ENCODE measurements at places on chromosomes 2 and 18.

DNA sequence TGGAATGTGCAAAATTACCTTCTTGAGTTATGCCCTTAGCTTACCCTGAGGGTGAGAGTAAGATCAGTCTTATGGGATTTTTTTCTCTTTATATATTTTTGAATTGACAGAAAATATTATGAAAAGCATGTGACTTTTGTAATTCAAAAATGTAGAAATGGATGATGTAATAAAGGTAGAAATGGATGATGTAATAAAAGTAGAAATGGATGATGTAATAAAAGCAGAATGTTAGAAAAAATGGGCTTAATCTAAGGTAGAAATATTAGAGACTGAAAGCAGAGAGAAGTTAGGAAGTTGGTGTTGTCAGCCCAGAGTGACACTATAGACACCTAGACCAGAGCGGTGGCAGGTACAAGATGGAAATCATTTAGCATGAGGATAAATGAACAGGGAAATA is 107.1 kb upstream of the THSD7B start:
- DNase-seq, result no peak

DNA sequence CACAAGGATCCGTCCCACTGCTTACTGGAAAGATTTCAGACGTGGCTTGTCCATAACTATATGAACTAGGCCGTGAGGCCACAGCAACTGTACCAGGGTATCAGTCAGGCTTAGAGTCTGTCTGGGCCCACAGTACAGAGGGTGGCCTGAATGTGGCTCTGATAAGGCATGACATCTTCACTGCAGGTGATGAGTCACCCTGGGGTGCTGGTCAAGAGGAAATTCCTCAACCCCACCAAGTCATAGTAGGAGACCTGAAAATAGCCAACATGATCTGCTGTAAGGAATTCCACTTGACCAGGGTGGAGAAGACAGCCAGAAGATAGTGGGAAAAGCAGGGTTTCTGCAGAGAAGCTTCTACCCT is 107.7 kb downstream of the INHBB start:
- no peak for DNase-seq

DNA sequence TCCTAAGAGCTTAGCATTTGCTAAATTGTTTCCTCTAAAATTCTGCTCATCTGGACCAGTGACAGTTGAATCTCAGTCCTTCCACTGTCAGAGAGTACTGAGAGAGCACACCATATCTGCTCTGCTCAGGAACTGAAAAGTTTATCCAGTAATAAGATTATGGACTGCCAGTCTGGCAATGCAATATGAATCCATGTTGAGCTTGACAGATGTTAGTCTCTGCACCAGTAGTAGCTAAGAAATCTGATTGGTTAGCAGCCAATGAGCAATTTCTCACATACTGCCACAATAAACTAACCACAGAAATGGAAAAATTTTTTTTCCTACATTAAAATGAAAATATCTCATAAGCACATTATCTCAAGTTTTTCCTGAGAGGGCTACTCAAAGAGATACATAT is 2.3 kb downstream of the PRKD3 start:
- DNase-seq, result no peak

GRCh38 chr2:217993138-217993537 is 9.7 kb downstream of the TNS1 start:
- no peak for DNase-seq

DNA sequence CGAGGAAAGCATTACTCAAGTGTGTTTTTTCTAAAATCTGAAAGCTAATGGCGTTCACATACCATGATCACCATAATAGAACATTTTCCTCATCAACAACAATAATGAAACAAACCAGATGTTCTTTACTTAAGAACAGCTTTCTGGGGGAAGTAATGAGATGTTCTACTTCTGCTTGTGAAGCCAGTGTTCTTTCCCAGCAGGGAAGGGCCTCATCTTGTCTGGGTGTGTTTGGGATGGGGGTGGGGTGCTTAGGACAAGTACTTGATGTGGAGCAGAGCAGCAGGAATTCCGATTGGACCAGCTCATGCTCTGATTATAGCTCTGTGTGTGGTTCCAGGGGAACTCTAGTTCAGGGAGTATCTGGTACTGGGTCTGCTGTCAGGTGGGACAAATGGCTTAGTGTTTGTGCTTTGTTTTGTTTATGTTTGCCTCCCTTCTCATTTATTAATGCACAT is 163.0 kb upstream of the NOSTRIN start:
- no peak for DNase-seq

DNA sequence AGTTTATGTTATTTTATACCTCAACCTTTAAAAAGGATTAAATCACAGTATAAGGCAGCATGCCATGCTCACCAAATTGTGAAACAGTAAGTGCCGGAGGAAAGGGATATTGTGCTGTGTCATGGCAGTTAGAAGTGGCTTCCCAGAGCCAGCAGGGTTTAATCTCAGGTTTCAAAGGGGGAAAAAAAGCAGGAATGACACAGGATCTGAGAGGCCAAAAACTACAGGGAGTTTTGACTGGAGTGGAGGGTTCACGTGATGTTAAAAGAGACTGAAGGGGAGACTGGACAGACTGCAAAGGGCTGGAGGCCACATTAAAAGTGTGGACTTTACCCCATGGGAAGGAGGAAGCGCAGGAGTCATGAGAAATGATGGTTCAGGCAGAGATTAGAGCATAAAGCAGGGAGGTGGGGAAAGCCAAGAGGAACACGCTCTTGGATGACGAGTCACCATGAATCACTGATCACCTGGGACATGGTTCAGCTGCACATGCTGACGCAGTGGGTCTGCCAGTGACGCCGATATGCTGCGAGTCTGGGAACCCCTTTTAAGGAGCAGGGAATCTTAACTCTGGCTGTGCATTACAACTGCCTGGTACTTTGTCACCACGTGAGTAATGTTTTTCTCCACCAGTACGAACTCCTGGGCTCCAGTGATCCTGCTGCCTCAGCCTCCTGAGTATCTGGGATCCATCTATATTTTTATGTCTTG is 6.1 kb downstream of the CHMP1B start:
- DNase-seq, result no peak

DNA sequence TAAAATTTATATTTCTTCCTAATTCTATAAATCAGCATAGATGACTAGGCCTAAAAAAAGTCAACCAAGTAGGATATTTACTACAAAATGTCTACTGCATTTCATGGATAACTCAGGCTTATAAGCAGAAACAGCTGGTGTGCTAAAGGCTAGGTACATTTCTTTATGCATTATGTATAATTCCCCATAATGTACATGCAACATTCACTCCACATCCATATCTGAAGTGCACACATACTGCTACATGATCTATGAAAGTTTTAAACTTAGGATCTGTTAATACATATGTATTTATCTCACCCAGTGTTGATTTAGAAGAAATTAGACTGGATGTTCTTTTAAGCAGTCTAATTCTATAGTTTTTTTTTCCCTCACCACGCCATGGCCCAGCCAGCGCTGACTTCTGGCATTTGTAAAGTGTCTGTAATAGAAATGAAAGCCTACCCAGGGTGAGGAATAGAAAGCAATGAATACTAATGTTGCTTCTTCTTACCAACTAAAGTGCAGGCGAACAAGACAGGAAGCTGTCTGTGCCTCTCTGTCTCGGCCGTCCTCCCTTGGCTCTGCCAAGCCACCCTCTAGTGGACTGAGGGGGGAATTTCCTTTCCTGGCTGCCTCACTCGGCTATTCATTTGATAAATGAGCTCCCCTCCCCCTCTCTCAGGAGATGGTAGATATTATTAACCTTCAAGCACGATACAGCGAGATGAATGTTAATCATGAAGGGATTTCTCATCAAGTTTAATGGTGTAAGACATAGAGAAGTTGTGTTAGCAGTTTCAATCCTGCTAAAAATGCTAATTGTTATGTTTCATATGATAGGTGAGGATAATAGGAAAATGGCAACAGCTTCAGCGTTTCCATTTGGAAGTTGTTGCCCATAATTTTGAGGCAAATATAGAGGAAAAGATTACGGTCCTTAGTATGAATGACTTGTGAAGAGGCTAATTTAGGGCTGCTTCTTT is 384.5 kb downstream of the MTX2 start:
- no peak for DNase-seq

- no peak for DNase-seq
Measured at GRCh38 chr2:191895195-191895594, 48.3 kb upstream of the CAVIN2 start.

DNA sequence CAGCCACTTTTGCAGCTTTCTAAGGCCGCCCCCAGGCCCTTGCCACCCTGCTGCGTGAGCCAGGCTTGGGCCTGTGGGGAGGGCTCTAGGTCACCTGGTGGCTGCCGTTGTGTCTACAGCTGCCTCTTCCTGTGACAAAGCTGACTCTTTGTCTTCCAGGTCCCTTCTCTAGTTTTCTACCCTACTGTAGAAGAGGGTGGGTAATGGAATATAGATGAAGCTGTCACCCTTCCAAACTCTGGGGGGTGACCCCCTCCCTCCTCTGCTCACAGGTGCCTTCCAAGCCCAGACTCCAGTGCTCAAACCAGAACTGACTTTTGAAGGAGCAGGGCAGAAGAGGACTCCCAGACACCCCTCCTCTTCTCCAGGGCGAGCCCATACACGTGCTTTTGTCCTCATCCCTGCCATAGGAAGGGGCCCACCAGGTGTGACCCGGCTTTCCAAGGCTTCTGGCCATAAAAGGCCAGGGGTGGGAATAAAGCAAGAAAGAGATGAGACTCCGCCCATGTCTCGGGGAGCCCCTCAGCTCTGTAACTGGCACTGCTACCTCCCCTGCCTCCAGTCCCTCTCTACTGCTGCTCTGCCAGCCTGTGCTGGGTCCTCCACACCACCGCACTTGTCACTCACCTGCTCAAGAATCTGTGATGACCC is 17.9 kb upstream of the SDC1 start:
- DNase-seq, result no peak

GRCh38 chr18:25465152-25465732 is 113.3 kb upstream of the ZNF521 start:
- no peak for DNase-seq

- DNase-seq, result no peak
Measured at GRCh38 chr18:62384610-62385097, 59.5 kb downstream of the TNFRSF11A start.

DNA sequence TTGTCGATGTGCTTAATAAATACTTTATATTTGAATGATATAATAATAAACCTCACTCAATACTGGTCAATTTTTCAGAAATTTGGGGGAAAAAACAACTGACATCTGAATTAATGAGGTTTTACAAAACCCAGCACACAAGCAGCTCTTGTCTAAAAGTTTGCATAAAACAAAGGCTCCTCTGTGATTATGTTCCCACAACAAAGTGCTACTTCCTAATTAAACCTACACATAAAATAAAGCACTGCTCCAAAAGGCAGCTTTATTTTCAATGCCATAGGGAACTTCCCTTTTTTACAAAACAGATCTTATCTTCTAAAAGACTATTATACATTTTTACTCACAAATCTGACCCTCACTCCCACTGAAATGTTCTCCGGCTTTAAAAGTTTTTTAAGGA is 47.1 kb downstream of the LAMA1 start:
- DNase-seq, result no peak

- DNase-seq, result no peak
Measured at GRCh38 chr2:197998702-197999101, 194.3 kb downstream of the PLCL1 start.

- DNase-seq, result no peak
Measured at GRCh38 chr2:77746780-77747179, 224.6 kb upstream of the LRRTM4 start.

GRCh38 chr18:9947248-9947647 is 33.4 kb downstream of the VAPA start:
- DNase-seq, result no peak

GRCh38 chr2:112602917-112603316 is 18.5 kb downstream of the CHCHD5 start:
- no peak for DNase-seq

GRCh38 chr2:240567137-240567871 is 980 bp upstream of the RNPEPL1 start:
- DNase-seq, result no peak

DNA sequence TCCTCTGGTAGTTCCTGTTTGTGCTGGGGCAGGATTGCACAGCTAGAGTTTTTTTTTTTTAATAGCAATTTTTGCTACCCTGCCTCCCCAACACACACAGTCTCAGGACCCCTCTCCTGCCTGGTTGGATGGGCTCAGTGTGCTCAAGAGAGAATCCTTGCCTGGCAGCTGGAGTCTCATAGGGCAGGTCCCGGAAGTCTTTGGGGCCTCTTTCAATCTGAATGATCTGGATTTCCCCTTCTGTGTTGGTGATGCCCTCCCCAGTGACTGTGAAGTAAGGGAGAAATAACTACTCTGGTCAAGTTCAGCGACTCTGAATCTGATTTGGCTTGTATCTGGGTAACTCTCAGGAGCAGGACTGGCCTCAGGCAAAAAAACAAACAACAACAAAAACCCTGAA is 220.6 kb upstream of the LRRTM1 start:
- no peak for DNase-seq

DNA sequence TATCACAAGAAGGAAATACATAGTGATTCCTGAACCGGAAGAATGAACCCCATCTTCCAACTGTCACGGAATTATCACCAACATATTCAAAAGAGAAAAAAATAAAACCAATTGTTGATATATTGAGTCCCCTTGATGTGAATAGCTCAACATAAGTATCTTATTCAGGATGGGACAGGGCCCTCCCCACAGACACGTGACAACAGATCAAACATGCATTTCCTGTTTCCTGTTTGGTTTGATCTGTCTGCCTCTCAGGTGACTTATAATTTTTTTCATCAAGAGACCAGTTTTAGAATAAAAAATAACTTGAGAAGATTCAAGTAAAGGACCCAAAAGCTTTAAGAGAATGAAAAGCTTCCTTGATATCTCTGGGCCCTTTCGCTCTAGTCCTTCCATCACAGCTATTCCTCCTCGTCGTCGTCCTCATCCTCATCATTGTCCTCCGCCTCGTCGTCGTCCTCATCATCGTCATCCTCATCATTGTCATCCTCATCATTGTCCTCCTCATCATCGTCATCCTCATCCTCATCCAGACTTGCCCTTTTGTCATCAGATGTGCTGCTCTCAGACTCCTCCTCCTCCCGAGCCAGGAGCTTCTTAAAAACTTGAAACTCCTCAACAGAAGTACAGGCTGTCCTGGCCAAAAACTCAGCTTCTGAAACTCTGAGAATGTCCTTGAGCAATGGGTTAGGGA is 6.3 kb downstream of the MTERF4 start:
- no peak for DNase-seq

GRCh38 chr18:36737316-36737715 is 91.5 kb downstream of the TPGS2 start:
- DNase-seq, result no peak

DNA sequence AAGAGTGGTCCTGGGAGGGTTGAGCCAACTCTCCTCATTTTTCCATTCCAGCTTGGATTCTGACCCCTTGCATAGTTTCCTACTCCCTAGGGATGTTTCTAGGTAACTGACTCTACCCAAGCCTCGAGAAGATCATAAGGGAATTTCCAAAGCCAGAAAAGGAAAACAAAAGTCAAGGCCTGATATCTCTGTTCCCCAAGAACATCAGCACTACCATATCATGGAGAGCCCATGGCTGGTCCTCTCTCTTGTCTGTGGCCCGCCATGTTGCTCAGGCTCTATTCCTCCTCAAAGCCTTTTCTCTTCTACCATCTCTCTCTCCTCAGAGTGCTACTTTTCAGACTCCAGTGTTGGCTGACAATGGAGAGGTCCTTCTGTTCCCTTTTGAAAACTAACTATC is 99.6 kb upstream of the KLF7 start:
- DNase-seq, result no peak
